ENCODE measurements at places on chromosomes 11 and 22.
A peak's percentile ranks its signal among the peaks of the same experiment; 100 is the strongest.

DNA sequence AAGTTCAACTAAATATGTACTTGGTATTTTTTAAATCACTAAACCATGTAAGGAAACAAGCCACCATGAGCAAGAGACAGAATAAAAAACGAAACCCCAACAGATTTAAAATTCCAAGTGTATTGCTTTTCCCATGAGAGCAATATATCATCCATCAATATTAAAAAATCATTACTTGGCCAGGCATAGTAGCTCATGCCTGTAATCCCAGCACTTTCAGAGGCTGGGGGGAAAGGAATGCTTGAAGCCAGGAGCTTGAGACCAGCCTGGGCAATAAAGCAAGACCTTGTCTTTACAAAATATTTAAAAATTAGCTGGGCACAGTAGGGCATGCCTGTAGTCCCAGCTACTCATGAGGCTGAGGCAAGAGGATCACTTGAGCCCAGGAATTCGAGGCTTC lies 190.8 kb downstream of the TTC28 start:
- DNase-seq: no peak

DNA sequence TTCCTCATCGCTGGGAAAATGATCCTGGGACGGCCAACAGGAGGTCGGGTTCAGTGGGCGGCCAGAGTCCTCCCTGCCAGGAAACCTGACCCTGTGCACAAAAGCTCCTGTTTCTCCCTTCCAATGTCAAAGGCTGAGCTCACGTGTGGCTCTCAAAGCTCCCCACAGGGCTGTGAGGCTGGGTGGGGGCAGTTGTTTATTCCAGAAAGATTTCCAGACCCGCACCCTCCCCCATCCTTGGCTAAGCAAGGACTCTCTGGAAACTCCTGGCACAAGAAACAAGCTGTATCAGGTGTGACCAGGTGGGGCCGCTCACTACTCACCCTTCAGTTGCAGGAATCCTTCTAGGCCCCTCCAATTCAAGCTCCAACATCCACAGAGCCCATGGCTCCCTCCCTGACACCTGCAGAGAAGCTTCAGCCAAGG lies 131.9 kb downstream of the SHANK2 start:
- DNase-seq: no peak

DNA sequence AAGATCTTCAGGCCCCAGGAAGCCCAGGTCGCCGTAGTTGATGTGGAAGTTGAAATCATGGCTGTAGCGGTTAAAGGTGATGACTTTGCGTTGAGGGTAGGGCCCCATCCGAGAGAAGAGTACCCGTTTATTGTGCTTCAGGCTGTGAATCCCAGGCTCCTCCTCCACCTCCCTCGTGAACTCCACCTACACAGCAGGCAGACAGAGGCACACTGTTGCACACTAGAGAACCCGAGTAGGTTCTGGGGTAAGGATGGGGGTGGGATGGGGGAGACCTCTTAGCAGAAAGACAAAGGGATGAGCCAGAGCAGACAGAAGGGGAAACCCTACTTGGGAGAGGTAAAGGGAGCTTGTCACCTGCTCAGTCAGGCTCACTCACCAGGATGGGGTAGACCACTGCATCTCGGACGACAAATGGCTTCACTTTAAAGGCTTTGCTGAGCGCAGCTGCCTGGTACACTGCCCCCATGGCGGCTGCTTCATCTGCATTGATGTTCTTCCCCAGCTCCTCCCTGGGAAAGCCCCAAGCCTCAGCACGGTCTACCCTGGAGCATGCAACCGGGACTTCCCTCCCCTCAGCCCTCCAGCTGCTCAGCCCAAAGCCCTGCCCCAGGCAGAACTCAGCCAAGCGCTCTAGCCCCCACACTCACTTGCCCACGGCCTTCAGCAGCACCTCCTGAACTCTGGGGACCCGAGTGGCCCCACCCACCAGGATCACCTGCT lies 5.4 kb downstream of the HYOU1 start:
- no peak for DNase-seq

DNA sequence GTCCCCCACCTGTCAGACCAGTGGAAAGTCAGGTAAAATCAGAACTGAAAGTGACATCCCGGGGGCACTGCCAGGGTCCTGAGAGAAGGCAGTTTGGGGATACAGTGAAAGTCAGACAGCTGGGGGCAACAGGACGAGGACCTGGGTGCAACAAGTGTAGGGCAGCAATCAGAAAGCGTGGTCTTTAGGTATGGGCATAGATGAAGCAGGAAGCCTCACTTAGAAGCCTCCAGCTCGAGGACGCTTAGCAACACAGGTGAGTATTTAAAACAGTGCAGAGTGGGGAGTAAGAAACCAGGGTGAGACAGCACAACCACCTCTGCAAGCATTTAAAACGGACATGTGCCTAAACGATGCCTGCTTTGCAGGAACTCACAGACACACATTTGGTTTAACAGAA lies 64.6 kb upstream of the POU2AF1 start:
- no peak for DNase-seq

DNA sequence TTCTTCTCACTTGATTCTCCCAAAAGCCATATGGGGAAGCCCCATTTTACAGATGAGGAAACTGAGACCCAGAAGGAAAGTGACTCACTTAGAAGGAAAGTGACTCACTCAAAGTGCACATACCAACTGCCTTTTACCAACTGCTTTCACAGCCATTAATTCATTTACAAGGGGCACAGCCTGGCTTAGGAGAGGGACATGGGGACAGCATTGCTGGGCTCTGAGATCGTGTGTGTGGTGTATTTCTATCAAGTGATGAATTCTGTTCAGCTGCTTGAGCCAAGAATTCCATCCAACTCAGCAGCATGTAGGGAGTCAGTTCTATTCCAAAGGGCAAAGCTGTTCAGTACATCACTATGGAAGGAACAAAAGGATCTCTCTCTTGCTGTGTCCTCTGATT lies 23.5 kb upstream of the PAK1 start:
- no peak for DNase-seq

GRCh38 chr11:32796425-32796824 lies 2.0 kb upstream of the CCDC73 start:
- DNase-seq: no peak

DNA sequence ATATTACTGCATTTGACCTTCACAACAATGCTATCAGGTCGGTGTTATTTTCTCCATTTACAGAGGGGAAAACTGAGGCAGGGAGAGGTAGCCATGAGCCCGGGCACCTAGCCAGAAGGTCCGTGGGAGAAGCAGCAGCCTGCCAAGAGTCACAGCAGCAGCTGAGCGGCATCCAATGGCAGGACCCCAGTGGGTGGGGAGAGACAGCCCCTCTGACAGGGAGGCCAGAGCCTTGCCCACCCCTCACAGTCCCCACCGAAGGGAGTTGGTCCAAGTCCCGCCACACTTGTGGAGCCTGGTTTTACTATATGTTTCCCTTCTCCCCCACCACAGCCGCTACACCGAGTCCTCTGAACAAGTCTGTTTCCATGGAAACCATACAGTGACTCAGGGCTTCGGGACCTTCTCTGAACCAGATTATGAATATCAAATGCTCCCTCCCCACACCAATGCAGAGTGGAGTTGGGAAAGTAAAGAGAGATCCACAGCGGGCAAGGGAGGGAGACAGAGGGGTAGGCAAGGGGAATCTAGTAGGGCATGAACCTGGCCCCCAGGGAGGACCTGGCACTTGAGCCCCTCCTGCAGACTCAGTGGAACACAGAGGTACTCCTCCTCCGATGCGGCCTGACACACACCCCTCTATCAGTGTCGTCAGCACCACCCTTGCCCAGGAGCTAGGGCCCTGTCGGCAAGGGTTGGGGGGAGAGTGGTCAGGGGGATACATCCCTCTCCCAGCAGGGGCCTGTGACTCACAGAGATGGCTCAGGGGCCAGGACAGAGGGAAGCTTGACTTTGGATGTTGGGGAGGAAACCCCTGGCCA lies 2.5 kb downstream of the CHST1 start:
- peak; percentile 71 for DNase-seq

- DNase-seq: no peak
Observed at GRCh38 chr11:133966921-133967598, 10.3 kb upstream of the IGSF9B start.

Data from non-pigmented ciliary epithelial cell (primary cell).